ENCODE measurements at places on chromosomes 12 and 14.

DNA sequence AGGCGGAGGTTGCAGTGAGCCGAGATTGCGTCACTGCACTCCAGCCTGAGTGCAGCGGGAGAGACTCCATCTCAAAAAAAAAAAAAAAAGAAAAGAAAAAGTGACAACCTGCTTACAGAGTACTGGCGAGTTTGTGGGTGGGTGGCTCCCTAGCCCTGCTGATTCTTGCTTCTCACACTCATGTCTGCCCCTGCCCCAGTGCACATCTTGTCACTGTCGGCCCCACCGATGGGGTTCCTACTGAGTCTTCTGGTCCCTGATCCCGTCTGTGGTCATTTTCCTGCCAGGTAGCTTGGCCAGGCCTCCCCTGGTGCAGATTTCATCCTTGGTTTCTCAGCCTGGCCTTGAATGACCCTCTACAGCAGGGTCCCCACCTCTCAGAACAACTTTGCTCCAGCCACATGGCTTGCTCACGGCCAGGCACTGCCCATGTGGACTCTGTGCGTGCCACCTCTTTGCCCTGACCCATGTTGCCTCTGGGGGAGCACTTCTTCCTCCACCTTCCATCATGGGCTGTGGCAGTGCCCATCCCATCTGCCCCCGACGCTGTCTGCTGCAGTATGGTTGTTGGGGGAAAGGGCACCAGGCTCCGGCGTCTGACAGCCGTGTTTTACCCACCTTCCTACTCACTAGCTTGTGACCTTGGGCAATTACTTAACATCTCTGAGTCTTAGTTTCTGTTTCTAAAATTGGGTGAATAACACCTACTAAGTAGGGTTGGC, 2.1 kb upstream of the PTPN6 start:
- no peak for DNase-seq

DNA sequence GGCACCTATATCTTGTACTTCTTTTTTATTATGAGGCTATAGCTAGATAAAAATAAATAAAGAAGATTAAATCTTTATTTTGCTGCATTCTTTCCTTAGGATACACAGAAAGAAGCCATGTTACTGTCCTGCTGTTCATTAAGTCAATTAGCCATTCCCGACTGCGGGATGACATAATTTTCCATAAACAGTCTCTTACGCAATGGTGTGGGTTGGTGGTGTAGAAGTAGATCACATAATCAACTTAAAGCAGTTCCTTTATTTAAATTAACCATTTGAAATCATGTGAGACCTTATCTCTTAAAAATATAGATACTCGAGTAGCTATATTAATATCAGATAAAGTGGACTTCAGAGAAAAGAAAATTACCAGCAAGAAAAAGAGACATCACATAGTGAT, 40.2 kb downstream of the TAOK3 start:
- no peak for DNase-seq

GRCh38 chr14:35305633-35306032, 13.5 kb downstream of the PSMA6 start:
- DNase-seq: no peak

GRCh38 chr14:64950889-64951288, 8.3 kb upstream of the GPX2 start:
- no peak for DNase-seq

GRCh38 chr14:70701610-70702009, 59.9 kb downstream of the TTC9 start:
- no peak for DNase-seq
